ENCODE measurements at places on chromosomes 16 and 17.

DNA sequence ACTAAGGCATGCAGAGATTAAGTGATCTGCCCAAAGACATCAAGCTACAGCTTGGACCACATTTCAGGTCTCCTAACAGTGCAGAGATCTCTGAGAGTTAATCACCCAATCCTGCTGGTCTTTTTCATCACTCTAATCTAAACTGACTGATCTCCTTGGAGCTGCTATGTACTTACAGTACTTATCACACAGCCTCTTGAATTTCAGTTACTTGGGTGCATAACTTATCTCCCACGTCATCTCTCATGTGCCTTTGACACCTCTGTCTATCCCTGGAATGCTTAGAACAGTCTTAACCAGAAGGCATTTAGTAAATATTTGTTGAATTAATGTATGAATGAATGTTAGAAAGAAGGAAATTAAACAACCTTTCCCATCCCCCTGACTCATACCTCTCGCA is 139.0 kb downstream of the SNX11 start:
- DNase-seq, result no peak

- DNase-seq, result no peak
These were observed 8.0 kb upstream of the PPM1E start for GRCh38 chr17:58747674-58748073.

DNA sequence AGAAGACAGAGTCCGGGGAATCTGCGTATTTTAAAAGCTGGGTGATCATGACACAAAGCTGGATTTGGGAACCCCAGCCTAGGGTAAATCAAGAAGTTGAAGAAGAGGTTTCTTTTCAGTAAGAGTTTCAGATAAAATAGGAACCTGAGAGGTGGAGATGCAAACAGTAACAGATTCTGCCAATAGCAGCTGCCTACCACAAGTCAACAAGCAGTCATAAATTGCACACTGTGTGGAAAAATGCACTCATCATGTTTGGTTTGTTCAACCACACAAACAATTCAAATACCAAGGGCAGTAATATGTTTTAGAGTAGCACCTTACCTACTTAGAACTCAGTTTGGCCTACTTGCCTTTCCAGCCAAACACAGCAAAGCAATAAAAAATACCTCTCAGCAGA is 14.0 kb downstream of the MYO1D start:
- DNase-seq, result no peak

DNA sequence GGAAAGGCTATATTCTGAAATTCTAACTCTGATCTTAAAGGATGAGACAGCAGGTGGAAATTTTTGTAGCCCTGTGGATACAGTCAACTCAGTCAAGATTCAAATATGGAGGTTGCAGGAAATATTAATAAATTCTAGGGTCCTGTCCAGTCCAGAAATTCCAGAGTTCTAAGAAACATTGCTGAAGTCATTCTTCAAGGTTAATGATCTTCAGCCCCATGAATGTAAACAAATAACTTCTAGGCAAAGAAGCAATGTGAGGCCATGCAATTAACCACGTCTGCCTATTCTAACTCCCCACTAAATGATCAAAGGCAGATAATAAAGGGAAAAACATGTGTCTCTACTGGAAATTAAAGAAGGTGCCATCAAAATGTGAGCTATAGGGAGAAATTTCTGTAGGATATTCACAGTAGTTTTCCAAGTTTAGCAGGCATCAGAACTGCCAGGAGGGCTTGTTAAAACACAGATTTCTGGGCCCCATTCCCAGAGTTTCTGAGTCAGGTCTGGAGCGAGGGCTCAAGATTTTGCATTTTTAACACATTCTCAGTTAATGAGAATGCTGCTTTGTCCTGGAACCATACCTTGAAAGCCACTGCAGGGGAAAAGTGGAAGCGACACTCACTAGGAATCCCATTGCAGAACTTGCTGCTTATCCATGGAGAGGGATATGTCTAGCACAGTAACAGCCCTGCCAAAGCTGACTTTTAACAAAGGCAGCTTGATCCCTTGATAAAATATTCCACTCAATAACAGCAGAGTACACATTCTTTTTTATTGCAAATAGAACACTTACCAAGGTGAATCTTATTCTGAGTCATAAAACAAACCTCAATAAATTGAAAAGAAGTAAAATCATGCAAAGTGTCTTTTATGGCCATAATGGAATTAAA is 61.8 kb downstream of the DNAH3 start:
- no peak for DNase-seq

DNA sequence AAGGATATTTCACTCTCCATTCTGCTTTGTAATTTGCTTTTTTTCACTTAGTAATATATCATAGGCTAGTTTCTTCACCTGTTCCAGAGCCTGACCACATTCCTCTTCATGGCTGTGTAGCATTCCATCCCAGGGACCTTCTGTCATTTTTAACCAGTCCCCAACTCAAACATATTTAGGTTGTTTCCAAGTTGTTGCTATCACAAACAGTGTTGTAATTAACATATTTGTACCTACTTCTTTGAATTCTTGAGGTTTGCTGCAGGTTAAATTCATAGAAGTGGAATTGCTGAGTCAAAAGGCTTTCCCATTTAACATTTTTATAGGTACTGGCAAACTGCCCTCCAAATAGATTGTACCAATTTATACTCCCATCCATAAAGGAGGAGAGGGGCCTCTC is 65.1 kb upstream of the MED9 start:
- no peak for DNase-seq

DNA sequence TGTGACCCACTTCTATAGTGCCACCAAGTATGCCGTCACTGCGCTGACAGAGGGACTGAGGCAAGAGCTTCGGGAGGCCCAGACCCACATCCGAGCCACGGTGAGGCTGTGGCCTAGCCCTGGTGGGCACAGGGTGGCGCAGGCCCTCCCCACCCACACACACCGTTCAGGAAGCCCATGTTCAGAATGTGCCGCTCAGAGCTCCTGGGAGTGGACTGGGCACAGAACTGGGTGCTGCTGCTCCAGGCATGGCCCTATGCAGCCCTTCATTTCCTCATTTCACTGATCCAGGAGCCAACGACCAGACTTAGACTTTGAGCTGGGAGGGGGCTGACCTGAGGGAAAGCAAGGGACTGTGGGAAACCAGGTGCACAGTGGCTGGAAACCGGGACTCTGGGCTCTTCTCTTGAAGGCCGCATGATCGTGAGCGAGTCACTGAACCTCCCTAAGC is 2.4 kb upstream of the MRM1 start:
- no peak for DNase-seq

- no peak for DNase-seq
These were observed 1.0 kb downstream of the GSDMA start for GRCh38 chr17:39963829-39964228.

- peak; percentile 14 for DNase-seq
These were observed 309.4 kb upstream of the XYLT1 start for GRCh38 chr16:17780181-17780580.

GRCh38 chr16:67644038-67644437 is 906 bp upstream of the CARMIL2 start:
- no peak for DNase-seq

- no peak for DNase-seq
These were observed 21.6 kb downstream of the CD300LF start for GRCh38 chr17:74691151-74691550.

DNA sequence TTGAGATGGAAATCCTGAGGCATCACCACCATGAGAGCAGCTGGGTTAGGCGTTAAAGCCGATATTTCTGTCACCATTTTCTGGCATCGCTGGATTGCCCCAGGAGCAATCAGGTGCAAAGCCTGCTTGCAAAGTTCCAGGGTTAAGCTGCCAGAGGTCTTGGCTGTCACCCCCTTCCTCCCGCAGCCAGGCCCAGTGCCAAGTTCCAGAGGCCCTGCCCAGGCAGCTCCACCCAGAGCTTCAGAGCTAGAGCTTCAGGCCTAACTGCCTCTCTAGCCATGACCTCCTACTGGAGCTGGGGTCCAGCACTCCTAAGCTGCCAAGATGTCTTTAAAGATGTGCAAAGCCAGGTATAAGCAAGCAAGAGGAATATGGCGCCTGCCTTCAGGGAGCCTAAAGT is 8.8 kb upstream of the TMEM238L start:
- DNase-seq, result no peak

- DNase-seq, result no peak
These were observed 4.1 kb upstream of the SALL1 start for GRCh38 chr16:51155199-51155607.

DNA sequence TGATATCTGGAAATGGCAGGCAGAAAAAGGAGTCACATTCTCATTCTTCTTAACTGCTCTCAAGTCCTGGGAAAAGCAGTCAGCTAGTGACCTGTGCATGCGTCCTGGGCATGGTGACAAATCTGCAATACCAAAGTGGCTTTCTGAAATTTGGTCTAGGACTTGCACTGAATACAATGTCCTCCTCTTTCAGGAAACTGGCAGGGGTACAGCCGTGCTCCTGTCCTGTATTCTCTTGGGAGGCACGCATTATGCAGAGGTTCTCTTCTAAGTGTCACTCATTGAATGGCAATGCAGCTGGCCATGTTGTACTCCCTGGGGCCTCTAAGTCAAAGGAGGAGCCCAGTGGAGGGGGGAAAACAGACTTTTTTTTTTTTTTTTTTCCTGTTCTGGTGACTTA is 10.6 kb downstream of the PHF12 start:
- no peak for DNase-seq

DNA sequence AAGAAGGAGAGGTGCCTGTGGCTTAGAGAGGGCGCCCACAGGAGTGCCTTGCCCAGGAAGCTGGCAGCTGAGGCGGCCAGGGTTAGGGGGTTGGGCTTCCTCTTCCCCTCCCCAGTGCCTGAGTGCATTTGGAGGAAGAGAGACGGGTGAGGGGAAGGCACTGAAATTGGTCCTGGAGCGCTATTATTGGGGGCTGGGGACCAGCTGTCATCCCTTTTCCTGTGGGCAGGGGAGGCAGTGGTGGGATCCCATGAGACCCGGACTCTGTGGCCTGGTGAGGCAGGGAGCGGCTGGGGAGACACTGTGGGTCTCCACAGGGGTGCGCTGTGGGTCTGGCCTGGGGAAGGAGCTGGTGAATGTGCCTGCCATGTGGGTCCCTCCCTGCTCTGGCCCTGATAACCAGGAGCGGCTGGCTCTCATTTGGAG is 259.7 kb downstream of the SEC14L1 start:
- peak; percentile 51 for DNase-seq

DNA sequence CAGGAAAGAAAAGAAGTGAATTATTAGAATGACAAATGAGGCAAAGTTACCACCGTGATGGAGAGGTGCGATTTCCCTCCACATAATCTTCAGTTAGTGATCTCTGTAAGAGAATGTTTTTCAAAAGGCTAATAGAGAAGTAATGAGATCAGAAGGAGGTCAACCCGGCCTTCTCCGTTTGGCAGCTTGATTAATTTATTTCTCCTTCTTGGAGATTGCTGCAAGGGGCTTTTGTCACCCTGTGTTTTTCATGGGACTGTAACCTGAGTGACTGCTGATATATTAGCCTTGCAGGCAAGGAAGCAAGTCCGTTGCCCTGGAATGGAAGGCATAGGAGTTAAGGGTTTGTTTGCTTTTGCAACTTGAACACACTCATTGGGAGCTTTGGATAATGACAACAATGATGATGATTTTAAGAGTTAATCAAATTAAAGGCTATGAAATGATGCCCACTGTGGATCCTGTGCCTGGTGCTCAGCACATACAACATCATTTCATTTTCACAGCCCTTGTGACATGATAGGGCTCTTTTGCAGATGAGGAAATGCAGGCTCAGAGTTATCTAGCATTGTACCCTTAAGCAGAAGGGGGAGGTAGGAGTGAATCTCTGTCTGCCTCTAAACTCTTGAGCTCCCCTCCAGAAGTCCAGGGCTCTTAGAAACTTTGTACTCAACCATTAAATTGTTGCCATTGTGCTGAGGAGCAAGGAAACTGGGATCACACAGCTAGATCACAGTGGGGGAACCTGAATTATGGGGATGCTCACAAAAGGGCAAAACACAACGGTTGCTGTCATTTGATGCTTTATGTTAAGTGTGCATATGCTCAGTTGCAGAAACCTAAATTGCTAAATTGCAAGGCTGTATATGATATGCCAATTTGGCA is 226.3 kb downstream of the WWOX start:
- no peak for DNase-seq

- peak; percentile 96 for DNase-seq
These were observed 35.3 kb downstream of the SOCS3 start for GRCh38 chr17:78324391-78325075.

DNA sequence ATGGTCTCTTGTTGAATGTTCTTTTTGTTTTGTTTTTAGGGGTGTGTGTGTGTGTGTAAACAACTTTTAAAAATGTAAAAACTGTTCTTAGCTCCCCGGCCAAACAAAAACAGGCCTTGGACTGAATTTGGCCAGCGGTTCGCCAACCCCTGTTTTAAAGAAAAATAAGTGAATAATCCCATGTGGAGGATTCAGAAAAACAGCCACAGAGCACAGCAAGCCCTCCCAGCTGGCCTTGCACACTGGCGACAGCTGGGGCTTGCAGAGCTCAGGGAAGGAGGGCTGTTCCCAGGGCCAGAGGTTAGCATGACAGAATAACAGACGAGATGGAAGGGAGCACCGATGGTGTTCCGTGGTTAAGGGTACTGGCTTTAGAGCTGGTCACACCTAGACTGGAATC is 39.0 kb downstream of the EMP2 start:
- DNase-seq, result no peak

- DNase-seq, result no peak
These were observed 96.5 kb upstream of the AKTIP start for GRCh38 chr16:53599548-53599947.

DNA sequence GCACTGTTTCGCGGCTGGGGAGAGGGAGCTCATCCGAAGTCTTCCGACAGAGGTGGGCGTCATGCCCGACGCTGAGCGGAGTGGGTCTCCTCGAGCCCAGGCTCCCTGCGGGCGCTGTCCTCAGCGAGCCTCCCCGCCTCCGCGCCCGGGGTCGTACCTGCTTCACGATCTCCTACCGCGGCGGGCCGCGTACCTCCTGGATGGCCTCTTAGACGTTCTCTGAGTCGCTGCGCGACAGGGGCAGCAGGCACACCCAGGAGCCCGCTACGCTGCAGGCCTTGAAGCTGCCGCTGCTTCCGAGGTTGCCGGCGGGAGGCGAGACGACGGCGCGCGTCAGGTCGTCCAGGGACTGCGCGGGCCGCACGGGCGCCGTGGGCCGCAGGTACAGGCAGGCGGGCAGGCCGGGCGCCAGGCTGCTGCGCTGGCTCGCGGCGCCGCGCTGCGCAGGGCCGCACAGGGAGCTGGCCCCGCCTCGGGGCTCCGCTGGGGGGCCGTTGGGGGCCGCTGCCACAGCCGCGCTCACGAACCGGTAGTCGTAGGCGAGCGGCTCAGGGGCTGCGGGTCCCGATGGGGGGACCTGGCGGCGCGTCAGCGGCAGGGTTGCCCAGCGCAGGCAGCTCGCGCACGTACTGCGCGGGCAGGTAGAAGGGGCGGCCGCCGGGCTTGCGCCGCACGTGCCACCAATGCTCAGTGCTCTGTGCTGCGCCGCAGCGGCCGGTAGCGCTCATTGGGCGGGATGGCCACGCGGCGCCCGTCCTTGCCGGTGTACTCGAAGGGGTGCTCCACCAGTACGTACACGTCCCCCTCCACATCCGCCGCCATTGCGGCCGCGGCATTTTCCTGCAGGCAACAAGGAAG is 116.4 kb upstream of the SMURF2 start:
- DNase-seq, result no peak

DNA sequence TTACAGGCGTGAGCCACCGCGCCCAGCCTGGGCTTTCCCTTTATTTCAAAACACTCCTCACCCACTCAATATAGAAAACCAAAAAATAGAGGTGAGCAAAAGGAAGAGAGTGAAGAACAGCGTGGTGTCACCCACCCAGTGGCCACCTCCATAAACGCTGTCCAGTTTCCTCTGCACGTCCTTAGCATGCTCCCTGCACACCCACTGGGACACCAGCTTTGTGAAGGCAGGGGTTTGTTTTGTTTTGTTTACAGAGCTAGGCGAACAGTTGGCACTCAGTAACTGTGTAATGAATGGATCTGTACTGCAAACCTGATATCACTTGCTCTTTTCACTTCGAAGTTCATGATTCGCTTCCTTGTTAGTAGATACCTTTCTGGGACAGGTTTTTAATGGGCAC is 73.0 kb downstream of the PRKCB start:
- no peak for DNase-seq
